CMK (cell line): ENCODE measurements at places on chromosomes 2 and 18.

DNA sequence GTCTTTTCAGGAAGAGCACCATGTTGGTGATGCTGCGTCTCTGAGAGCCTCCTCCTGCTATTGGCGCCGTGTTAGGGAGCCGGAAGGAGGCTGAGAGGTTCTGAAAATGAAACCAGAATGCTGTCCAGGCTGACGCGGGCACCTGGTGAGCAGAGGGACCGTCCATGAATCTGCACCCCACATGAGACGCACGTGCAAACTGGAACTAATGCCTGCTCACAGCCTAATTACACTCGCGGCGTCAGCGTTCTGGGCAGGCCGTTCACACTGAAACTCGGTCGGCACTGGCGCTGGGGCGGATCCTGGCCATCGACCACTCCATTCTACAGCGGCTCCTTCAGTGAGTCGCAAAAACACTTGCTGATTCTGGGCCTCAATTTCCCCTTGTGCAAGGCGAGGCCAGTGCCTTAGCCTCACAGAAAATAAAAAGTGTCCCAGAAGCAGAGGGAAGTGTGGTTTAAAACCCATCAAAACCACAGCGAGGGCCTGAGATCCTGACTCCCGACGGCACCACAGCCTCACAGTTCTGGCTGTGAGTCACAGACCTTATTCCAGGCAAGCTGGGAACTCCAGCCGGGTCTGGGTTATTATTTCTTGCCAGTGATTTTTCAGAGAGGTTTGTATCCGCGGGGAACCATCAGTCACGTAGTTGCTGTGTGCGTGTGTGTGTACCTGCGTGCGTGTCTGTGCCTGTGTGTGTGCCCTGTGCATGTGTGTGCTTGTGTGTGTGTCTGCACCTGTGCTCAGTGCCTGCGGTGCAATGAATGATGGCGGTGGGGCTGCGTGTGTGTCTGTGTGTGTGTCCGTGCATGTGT, 49.1 kb upstream of the CTDP1 start:
- no peak for DNase-seq

GRCh38 chr18:10249801-10250200, 204.6 kb upstream of the APCDD1 start:
- DNase-seq, result no peak

GRCh38 chr2:119431155-119431975, at the start of gene TMEM37:
Gene TMEM37 (plus strand): TSS chr2:119431854. CDS start chr2:119431904, 50 bp downstream.
- DNase-seq, result no peak

- no peak for DNase-seq
Observed at GRCh38 chr2:227390468-227391256, 2.9 kb upstream of the SCYGR1 start.

- DNase-seq, result no peak
Observed at GRCh38 chr2:88080545-88080944, 12.9 kb downstream of the SMYD1 start.

DNA sequence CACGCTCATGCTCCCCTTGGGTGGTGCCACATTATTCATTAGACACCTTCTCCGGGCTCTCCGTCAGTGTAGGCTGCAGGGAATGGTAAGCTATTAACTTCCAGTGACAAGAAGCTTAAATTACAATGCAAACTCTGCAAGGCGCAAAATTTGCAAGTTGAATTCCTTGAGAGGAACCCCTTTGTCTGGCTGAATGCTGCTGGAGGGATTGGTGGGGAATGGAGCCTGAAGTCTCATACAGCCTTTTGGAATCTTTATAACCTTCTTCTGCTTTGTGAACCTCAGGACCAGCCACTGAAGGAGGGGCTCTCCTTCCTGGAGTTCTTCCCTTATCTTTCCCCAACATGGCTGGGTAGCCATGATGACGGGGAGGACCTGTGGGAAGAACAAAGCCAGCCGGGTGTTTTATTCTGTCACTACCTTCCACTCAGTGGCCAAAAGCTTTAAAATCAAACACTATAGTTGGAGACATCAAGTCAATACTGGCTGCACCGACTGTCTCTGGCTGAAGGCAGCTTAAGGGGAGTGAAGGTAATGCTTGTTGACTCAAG, 220.9 kb upstream of the EPHA4 start:
- no peak for DNase-seq

- DNase-seq, result no peak
Observed at GRCh38 chr18:36638224-36638623, 190.6 kb downstream of the TPGS2 start.

- DNase-seq, result no peak
Observed at GRCh38 chr2:69241664-69242514, 145.1 kb downstream of the GFPT1 start.

DNA sequence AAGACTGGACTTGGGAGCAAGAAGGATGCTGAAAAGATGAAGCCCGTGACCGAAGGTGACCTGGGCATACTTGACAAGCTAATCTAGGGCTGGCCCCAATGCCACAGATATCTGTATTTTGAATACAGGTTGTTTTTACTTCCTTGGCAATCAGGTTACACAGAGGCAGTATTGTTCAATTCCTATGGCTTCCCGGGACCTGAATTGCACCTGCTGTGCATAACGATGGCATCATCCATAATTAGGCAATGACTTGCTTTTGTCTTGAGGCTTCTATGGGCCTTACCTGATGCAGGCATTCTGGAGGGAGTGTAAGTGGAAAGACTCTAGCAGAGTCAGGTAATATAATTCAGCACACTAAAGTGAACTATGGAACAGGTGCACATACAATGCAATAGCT, 60.6 kb upstream of the CUL3 start:
- DNase-seq, result no peak

DNA sequence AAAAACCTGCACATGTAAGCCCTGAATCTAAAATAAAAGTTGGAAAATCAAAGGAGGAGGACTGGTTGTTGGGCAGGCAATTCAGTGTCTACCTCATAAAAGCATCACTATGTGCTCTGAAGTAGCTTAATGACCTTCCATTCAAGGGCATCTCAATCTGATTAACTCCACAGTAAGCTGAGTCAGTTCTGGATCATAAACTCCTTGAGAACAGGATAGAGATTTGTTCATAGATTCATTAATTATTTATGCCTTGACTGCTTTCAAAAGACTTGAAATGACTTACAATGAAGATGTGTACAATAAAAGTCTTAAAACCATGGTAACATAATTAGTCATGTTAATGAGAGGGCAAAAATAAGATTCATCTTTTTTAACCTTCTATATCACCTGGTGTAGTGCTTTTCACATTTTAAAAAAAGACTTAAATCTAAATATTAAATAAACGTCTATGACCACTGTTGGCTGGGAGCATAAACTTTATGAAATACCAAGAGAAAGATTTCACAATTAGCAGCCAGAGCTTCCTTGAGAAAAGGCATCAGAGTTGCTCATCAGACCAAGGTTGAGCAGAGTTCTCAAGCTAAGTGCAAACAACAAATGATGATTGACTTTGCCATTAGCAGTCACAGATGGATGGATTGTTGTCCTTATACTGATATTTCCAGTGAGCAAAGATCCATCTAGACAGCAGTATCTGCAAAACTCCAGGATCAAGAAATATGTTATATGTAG, 237.3 kb upstream of the THUMPD2 start:
- DNase-seq, result no peak

GRCh38 chr2:46517485-46517884, 38.1 kb downstream of the TMEM247 start:
- DNase-seq, result no peak

GRCh38 chr2:85758361-85759256, 4.8 kb downstream of the ATOH8 start:
- no peak for DNase-seq

- no peak for DNase-seq
Observed at GRCh38 chr2:111678161-111678560, 205.8 kb downstream of the ANAPC1 start.

- DNase-seq, result no peak
Observed at GRCh38 chr2:106537047-106537446, 49.9 kb downstream of the CD8B2 start.

DNA sequence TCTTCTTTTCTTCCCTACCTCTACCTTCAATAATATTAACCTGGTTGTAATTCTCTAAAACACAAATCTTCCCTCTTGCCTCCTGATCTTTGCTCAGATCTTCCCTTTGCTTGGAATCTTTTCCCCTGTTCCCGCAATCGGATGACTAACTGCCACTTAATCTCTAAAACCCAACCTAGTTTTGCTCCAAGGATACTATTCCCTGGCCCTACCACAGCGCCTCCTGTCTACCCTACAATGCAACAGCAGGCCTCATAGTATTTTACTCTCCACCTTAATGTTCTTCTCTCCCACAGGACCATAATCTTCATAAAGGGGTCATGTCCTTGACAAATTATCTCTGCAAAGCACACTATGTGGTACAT, 246.8 kb upstream of the TNP1 start:
- DNase-seq, result no peak

DNA sequence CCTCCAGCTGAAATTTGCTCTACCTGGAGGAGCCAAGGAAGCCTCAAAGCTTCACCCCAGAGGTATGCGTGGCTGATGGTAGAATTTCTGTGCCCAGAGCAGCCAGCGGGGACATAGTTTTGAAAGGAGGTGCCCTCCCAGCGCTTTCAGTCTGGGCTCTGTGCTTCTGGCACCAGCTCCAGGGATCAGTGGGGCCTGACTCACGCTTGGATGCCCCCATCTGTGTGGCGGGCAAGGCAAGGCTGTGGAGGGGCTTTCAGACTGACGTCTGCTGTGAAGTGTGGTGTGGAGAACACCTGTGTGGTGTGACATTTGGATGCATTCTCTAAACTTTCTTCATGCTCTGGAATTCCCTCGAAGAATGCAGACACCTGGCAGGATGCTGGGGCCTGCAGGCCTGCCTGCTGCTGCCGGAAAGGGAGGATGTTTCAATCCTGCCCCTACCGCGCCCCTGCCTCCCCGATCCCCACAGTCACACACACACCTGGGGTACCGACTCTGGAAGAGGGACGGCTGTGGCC, 84.1 kb downstream of the CTIF start:
- no peak for DNase-seq

- no peak for DNase-seq
Observed at GRCh38 chr2:187642498-187642897, 88.3 kb upstream of the TFPI start.

GRCh38 chr2:43110442-43110871, 115.9 kb downstream of the ZFP36L2 start:
- DNase-seq, result no peak

DNA sequence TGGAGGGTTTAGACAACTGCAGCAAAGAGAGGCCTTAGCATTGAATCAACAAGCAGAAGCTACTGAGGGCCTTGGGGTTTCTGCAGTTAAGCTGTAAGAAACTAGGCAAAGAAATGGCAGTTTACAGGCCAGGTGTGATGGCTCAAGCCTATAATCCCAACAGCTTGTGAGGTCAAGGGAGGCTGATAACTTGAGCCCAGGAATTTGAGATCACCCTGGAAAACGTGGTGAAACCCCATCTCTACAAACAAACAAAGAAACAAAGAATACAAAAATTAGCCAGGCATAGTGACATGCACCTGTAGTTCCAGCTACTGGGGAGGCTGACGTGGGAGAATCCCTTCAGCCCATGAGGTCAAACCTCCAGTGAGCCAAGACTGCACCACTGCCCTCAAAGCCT, 421.6 kb upstream of the CHST9 start:
- DNase-seq, result no peak
